CD4-positive, alpha-beta T cell (primary cell): ENCODE measurements at places on chromosomes 1 and 21. TPM values are rescaled to one million over a fixed set of nuclear protein-coding genes. Genes with fewer than 3 reads are reported as not detected.

Gene KRTAP19-4
- total RNA-seq = not detected

GRCh38 chr1:205849619-205850355 is at the start of gene PM20D1:
PM20D1 (minus strand) TSS chr1:205850132; CDS start chr1:205850072, 60 bp downstream.
- H3K4me3 ChIP-seq = peak within 1 kb of the TSS; percentile 64
- H3K4me1 ChIP-seq = peaks cover 16% of the 10 kb centered on the region
- no peaks in the 10 kb centered on the region for H3K36me3 ChIP-seq
- no peaks in the 10 kb centered on the region for H3K27me3 ChIP-seq

DNA sequence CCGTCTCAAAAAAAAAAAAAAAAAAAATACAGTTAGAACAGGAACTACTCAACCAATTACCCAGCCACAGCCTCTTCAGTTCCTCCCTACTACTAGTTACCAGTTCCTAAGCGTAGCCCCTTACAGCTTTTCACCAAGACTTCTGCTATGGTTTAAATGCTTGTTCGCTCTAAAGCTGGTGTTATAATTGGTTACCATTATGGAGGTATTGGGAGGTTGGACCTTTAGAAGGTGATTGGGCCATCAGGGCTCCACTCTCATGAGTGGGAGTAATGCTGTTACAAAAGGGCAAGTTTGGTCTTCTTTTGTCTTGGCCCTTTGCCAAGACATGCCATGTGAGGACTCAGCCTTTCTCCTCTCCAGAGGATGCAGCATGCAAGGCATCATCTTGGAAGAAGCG is 3.0 kb upstream of the SMPDL3B start:
- no peak overlapping the region for H3K4me3 ChIP-seq
- peaks cover 9% of the 10 kb centered on the region for H3K4me1 ChIP-seq
- no peak overlapping the region for H3K27ac ChIP-seq
- H3K36me3 ChIP-seq = no peaks in the 10 kb centered on the region
- peaks cover 9% of the 10 kb centered on the region for H3K27me3 ChIP-seq

DNA sequence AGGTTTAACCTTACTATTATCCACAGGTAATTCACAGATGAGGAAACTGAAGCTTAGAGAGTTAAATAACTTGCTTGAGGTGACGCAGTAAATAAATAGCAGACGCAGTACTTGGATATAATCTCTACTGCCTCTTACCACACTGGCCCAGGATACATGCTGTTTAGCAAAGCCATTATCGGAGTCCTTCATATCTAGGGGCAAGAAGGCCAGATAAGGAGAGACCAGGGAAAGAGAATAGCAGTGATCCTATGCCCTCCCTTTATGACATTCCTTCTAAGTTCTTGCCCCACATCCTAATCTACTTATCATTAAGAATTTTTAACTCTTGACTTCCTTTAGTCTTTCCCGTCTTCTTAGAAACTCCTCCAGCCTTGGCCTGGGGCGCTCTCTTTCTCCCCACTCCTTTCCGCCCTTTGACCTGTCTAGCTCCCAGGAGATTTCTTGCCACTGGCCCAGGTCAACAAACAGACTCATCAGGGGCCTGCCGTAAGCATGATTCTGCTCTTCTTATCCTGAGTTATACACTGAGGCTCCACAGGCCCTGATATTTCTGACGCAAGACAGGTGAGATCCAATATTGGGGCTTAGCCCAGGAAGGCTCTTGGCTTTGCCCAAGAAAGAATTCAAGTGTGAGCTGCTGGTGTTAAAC is 11.4 kb upstream of the SLAMF1 start:
- H3K36me3 ChIP-seq = no peaks in the 10 kb centered on the region
- no peak overlapping the region for H3K4me3 ChIP-seq
- H3K4me1 ChIP-seq = peaks cover 29% of the 10 kb centered on the region
